ENCODE measurements at places on chromosomes 3 and 15.

GRCh38 chr3:169668957-169669741 lies 5.6 kb upstream of the MECOM start:
- peak; percentile 45 for DNase-seq

- DNase-seq = no peak
Measured at GRCh38 chr3:38360345-38360744, 13.8 kb downstream of the XYLB start.

DNA sequence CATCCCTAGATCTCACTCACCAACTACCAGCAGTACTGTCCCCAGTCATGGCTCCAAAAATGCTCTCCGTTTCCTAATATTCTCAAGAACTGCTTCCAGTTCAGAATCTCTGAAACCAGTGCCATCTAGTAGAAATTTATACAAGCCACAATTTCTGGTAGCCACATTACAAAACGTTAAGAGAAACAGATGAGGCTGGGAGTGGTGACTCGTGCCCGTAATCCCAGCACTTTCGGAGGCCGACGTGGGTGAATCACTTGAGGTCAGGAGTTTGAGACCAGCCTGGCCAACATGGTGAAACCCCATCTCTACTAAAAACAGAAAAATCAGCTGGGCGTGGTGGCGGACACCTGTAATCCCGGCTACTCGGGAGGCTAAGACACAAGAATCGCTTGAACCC lies 78.4 kb upstream of the RAD18 start:
- DNase-seq = no peak

- no peak for DNase-seq
Measured at GRCh38 chr15:65957451-65957850, 88.2 kb downstream of the RAB11A start.

DNA sequence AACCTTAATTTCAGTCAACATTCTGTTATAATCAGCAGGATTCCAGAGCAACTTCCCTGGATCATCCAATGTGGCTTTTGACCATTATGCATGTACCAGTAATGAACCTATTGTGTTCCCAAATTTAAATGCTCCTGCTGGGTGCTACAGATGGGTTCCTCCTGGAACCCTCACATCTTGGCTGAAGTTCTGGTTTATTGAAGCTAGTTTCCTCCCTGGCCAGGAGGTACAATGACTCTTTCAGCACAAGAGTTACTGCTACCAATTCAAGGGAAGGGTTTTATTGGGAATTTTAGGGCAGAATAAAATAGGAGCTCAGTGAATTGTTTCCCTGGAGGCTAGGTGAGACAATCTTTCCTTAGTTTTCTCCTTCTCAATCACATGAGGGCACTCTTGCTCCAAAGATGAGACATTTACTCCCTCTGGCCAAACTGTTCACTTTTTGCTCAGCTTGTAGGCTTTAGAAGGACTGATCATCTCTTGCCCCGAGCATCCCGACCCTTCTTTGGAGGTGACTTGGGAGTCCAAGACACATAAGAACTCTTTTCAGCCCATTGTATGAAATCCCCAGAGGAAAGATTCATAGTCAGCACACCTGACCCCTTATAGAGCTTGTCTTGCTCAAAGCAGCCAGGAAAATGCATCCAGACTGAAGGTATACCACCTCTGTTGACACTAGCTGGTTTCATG lies 8.8 kb upstream of the NPHP3 start:
- DNase-seq = no peak

DNA sequence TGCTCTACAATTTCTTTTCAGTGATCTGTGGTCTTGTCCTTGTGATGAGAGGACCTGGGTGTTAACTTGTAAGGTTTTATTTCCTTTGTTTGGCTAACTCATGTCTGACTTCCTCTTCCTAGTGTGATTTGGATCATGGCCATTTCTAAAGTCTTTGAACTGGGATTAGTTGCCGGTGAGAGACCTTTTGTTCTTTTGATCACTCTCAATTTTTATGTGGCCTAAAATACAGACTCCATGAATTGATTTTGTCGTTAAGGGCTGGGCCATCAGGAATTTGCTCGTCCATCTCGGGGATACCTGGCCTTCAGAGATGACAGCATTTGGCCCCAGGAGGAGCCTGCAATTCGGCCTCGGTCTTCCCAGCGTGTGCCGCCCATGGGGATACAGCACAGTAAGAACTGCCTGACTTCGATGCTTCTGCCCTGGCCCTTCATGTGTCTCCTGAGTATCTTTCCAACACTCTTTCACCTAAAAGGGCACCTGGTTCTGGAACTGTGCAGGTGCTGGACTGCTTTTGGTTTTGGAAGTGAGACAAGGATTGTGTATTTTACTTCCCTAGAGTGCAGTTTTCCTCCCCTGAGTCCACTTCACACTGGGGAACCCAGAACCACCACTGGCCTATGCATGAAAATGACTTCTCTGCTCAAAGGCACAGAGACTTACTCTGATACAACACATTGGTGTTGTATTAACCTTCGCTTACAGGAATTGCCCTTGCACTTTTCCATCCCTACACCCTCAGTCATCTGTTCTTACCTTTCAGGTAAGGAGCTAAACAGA lies 13.1 kb upstream of the LRRC2 start:
- DNase-seq = no peak

DNA sequence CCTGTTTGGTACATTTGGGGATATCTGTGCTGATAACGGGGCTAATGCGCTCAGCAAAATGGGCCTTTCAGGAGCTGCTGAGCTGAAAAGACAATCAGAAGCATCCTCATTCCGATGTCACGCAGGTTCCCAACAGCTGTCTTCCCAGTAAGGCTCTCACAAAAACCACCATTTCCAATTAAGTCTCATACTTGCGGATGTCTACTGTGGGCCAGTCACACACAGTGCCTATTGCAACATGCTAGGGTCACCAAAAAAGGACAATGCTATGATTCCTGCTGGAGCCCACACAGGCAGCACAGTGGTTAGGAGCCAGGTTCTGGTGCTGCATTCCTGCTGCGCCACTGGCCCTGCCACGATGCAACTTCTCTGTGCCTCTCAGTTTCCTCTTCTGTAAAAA lies 16.4 kb upstream of the LDHAL6B start:
- no peak for DNase-seq

DNA sequence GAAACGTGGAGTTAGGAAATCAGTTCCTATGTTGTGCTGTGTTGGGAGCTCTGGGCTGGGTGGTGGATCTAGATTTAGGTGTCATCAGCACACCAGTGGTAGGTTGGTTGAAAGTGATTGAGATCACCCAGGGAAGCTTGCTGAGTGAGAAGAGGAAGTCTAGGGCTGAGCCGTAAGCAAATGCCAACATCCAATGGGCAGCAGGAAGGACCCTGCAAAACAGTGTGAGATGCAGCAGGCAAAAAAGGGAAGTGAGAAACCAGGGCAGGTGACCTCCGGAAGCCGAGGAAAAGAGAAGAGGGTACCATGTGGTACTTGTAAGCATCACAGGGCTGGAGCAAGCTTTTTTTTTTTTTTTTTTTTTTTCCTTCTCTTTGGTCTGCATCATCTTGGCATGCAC lies 15.9 kb upstream of the COPG1 start:
- peak; percentile 21 for DNase-seq

GRCh38 chr3:58722561-58722960 lies 56.0 kb upstream of the FAM3D start:
- no peak for DNase-seq

GRCh38 chr3:118101891-118102290 lies 932.8 kb downstream of the IGSF11 start:
- DNase-seq = no peak

GRCh38 chr15:22888120-22888859 lies 49.8 kb downstream of the NIPA2 start:
- no peak for DNase-seq

GRCh38 chr3:111667621-111668239 lies 72.6 kb upstream of the ZBED2 start:
- peak; percentile 37 for DNase-seq

- DNase-seq = no peak
Measured at GRCh38 chr15:31504462-31504839, 177.8 kb downstream of the KLF13 start.

DNA sequence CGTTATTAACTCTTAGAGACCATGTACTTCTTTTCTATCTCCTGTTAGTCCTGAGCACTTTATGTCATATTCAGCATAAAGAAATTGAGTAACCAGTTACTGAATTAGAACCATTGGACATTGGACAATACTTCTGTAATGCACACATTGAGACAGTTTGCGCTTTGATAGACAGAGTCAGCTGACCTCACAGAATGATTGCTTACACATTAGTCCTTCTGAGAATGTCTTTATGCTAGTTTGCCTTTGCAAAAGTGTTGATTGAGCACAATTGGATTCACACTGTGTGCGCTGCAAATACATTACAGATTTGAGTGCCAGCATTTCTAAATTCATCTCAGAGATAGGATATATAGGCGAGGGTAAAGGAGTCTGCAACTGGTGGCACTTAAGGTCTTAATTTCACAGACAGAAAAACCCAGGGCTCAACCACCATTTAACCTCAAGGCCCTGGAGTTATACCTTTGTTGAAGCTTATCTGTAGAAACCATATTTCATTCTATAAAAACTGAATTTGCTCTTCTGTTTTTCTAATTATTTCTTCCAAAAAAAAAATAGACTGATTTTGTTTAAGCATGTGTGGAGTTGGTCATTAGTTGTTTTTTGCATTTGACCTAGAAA lies 3.8 kb downstream of the SERPINI1 start:
- DNase-seq = no peak

DNA sequence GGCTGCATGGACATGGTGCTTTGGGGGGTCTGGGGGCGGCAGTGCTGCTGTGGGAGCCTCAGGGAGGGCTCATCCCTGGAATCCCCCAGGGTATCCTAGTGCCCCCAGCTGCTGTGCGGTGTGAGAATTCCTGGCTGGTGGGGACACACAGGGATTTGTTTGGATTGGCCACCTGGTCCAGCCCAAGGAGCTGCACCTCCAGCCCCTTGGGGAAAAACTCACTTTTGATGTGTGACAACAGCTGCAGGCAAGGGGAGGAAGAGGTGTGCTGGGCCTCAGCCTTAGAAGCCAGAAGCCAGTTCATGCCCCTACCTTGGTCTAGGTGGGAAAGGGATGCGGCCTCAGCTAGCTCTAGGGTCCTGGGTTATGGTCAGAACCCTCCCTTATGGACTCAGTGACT lies 8.4 kb upstream of the COMMD4 start:
- no peak for DNase-seq

DNA sequence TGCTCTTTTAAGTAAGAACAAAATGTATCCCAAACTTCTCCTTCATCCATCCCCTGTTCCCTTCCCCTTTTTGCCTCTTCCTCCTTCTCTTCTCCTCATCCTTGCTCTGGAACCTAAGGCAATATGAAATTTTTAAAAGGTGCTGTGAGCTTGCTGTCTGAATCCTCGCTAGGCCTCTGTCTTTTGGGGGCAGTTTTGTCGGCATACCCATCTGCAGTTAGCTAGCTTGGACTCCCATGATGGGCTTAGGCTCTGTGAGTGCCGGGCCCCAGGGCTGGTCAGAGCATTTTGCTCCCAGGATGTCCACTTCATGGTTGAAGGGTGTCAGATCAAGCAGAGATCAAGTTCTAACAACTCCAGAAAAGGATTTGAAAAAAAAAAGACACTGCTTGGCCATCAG lies 18.6 kb downstream of the ZIC1 start:
- no peak for DNase-seq

DNA sequence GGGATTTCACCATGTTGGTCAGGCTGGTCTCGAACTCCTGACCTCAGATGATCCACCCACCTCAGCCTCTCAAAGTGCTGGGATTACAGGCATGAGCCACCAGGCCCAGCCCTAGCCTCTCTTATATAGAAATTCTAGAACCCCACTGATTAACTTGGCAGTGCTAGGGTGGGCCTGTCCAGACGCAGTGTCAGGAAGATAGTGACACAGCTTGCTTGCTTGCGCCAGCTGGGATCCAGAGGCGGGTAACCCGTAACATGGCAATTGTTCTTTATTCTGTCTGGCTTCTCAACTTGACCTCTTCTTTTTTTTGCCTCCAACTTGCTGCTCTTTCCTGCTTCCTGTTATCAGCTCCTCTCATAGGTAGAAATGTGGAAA lies 16.2 kb downstream of the CEP19 start:
- DNase-seq = no peak

GRCh38 chr15:98785807-98786621 lies 137.7 kb downstream of the IGF1R start:
- no peak for DNase-seq

- no peak for DNase-seq
Measured at GRCh38 chr3:154285221-154285620, 39.1 kb downstream of the DHX36 start.

DNA sequence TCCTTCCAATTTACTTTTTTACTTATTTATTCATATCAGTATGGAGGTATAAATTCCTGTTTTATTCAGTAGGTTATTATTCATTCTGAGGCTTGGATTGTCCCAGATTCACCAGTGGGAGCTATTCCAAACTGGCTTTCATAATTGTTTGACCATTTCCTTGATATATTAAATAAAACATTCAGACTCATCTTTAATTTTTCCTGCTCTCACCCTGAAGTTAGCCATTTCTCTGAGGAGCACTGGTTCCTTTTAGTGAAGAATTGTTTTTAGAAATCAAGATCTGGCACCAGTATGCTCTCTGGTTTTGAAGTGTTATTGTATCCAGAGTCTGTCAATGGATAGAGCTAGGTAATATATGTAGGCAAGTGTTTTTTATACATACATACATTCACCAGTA lies 66.9 kb upstream of the DCBLD2 start:
- no peak for DNase-seq

DNA sequence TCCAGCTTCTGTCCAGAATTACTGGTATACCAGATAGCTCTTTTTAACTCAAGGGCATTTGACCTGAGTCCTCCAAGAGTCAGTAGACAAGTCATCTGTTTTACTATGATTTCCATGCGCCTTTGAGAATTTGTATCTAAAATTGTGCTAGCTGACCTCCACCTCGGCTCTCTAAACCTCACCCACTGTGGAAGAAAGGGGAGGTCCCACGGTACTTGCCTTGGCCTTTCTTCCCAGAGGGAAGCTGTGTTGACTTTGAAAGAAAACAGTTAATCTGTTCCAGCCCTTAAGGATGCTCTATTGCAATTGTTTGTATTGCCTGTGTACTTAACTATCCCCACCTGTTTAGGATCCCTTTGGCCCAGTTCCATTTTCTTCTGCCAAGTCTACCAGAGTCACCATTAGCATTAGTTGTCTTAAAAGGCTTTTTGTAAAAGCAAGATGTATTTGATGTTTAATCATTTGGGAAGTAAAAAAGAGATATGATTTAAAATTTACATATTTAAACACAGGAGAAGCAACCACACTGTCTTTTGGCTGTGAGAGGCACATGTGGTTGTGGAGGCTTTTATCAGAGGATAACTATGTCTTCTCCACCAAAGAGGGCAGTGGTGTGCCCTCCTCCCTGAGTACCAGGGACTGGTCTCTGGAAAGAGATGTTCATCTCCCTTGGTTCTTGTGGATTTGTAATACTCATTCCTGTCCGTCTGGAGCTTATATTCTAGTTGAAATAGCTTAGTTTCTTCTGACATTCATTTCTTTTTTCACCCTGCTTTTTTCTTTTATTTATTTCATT lies 88.8 kb downstream of the CRTC3 start:
- no peak for DNase-seq

DNA sequence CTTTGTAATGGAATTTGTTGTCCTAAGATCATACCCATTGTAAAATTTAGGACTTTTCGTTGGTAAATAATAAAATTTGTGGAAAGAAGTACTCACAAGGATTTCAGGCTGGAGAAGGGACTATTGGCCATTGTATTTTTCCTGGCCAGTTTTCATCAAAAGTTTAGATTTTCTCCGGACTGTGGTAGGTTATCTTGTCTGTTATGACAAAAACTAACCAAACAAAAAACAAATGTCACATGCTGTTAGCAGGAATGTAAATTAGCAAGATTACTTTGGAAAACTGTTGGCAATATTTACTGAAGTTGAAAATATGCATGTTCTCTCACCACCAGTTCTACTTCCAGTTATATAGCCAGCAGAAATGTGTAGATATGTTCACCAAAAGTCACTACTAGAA lies 27.8 kb downstream of the PDE8A start:
- DNase-seq = no peak

- no peak for DNase-seq
Measured at GRCh38 chr3:143757691-143758090, 90.6 kb downstream of the SLC9A9 start.

Measured in hippocampal formation (tissue), 2 donors.